Smooth muscle cell of the brain vasculature (primary cell): ENCODE measurements at places on chromosomes 5 and 9.

DNA sequence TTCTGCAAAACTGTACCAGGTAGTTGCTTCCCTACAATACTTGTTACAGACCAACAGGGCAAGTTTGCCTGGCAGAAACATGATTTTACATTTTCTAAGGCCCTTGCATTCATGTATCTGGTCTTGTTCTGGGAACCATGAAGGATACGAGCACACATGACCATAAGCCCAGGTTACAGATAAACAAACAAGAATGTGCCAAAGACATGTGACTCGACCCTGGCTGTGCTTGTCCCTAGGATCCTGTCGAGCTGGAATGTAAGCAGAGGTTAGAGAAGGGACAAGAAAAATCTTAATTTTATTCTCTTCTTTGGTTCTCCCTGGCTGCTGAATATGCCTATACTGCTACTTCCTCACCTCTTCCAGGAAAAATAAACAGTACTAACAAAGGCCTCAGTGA lies 32.5 kb downstream of the PTCH1 start:
- DNase-seq, result no peak

GRCh38 chr5:172175263-172175719 lies 12.7 kb downstream of the STK10 start:
- no peak for DNase-seq

GRCh38 chr5:3307982-3308621 lies 287.5 kb upstream of the IRX1 start:
- DNase-seq, result no peak

- no peak for DNase-seq
These were observed 89.1 kb downstream of the ACTL7B start for GRCh38 chr9:108766626-108767161.

- no peak for DNase-seq
These were observed 719.2 kb downstream of the CETN3 start for GRCh38 chr5:89690331-89690730.

DNA sequence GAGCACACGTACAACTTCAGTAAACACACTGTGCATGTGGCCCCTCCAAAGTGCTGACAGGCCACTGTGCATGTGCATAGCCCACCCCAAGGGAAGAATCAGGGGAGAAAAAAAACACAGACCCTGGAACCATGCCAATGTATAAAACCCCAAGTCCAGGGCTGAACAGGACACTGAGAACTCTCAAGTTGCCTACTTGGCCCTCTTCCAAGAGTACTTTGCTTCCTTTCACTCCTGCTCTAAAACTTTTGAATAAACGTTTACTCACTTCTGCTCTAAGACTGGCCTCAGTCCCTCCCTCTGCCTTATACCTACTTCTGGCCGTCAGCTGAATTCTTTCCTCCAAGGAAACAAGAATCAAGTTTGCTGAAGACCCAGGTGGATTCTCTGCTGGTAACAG lies 77.7 kb upstream of the NFIB start:
- DNase-seq, result no peak

DNA sequence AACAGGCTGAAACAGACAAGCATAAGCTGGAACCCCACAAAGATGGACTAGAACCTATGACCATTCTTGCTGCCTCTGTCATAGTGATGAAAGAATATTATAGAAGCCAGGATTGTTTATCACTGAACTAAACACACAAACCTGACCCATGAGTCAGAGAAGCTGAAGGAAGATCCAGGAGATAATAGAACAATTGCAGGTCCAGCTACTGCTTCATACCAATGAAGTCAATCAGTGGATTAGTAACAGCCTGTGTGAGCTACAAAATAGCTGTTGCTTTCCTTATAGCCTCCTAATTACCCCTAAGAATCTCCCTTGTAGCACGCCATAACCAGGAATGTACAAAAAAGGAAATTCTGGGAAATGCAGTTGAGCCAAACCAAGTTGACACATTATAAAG lies 459.9 kb upstream of the ZNF462 start:
- DNase-seq, result no peak

DNA sequence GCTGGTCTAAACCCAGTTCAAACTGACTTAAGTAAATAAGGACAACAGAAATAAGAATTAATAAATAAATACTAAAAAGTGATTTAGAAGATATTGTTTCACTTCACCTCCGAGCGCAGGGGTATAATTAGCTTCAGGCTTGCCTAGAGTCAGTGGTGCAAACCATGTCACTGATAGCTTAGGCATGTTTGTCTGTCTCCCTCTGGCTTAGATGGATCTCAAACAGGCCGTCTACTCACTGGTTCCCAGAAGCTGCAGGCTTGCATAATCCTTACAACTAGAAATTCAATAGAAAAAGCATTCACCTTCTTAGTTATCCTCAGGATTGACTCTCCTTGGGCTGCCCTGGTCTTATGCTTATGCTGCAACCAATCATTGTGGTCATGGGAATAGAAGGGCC lies 629.8 kb upstream of the WWC1 start:
- DNase-seq, result no peak

- DNase-seq, result no peak
These were observed 136.6 kb upstream of the OR13F1 start for GRCh38 chr9:104367507-104367906.
